ENCODE measurements at places on chromosomes 11 and 22.

DNA sequence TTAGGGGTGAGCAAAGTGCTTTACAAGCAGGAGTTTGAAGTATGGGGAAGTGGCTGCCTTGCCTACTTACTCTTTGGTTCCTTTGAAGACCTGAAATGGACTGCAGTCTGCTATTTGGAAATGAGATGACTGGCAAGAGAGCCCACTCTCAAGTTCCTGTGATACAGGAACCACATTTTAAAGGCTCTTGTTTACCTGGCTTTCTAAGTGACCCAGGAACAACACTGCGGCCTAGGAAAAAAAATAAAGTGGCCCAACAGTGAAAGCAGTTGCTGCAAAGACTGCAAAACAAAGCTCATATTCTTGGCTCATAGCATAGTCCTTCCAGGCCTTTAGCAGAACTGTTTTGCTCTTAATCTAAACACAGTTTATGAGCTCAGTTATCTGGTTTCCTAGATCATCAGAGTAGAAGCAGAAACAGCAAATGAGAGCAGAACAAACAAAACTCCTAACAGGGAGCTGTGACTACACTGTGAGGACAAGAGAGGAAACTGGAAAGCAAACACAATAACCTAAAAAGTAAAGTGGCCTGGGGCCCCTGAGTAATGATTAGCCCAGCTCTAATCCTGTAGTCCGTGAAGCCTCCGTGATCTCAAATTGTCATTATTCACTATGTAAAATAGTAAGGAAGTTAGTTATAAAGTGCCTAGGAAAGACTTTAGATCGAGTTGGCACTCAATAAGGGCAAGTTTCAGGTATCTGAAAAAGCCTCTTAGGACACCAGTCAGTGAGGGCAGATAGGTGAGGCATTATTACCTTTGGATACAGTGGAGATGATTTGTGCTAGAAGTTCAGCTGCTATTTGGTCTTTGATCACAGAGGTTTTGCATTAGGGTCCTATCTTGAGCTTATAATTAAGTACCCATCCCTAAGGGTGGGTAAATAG, 11.5 kb downstream of the CCDC117 start:
- DNase-seq: no peak

DNA sequence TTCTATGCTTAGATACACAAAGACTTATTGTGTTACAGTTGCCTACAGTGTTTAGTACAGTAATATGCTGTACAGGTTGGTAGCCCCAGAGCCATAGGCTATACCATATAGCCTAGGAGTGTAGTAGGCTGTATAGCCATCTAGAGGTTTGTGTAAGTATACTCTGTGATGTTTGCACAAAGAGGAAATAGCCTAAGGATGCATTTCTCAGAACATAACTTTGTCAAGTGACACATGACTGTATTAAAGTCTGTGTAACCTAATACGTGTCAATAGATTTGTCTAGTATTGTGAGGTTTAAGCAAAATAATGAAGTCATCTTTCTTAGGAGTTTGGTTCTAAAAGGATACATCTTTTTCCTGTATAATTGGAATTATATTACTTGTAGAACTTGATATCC, 5.5 kb downstream of the ZC3H12C start:
- no peak for DNase-seq

DNA sequence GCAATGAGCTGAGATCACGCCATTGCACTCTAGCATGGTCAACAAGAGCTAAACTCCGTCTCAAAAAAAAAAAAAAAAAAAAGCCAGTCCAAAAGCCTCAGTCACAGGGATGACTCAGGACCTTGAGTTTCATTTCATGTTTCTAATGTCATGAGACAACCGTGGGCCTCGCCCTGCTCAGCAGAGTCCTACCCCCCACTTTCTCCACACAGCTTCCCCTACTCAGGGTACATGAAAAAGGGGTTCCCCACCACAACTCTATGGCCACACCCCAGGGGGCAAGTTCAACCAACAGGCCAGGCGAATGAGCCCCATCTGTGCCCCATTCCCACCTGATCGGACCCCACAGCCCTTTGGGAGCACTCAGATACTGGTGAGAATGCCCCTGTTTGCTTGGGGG, 24.3 kb upstream of the ADA2 start:
- DNase-seq: no peak

GRCh38 chr22:36506637-36507517, at the start of gene FOXRED2:
FOXRED2 (minus strand) TSS chr22:36507040; CDS start chr22:36506422, 618 bp downstream.
- peak; percentile 76 for DNase-seq

- no peak for DNase-seq
Measured at GRCh38 chr11:102118937-102119336, 8.7 kb downstream of the YAP1 start.

DNA sequence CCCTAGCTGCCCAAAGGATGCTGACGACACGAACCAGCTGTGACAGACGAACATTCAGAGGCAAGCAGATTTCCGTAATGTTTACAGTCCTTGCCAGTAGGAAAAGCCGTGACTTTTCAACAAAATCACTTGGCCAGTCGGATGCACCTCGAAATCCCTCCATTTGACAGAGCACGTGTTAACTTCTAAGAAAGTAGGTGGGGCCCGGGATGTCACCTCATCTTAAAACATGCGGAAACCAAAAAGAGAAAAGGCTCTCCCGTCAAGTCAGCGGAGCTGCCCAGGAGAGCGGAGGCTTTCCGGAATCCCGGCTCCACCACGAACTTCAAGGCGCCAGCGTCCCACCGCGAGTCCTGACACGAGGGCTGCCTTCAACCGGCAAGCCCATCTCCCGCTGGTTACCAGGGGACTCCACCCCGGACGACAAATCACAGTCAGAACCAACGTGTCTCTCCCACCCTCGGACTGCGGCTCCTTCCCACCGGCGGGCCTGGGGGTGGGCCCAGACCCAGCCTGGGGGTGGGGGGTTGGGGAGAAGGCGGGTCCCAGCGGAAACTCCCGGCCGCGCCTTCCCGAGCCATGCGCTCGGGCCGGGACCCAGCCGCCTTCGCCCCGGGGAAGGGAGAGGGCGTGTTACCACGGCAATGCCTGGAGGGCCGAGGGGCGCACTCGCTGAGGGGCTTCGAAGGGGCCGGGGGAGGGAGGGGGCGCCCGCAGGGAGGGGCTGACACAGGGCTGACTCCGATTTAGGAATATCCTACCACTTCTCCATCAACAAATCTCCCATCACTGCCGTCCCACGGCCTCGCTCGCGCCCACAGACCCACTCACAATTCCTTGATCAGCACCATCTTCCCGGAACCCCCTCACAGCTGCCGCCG, 475 bp downstream of the PITPNB start:
- peak; percentile 64 for DNase-seq
